Stimulated activated CD8-positive, alpha-beta memory T cell treated with anti-CD3 and anti-CD28 coated beads, Interleukin-15, amount 100 ng/mL, for 4 hours (primary cell): ENCODE measurements at places on chromosomes 7 and 10.

DNA sequence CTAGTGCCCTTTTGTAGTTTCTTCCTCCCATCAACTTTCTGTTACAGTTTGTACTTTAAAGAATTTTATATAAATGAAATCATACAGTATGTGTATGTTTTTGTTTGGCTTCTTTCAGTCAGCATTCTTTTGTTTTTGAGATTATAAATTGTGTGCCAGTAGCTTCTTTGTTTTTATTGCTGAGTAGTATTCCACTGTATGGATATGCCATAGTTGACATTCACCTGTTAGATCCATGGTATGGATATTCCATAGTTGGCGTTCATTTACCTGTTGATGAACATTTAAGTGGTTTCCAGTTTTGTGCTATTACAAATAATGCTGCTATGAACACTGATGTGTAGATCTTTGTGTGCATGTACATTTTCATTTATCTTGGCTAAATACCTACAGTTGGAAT is 70.8 kb upstream of the SYPL1 start:
- DNase-seq: no peak

DNA sequence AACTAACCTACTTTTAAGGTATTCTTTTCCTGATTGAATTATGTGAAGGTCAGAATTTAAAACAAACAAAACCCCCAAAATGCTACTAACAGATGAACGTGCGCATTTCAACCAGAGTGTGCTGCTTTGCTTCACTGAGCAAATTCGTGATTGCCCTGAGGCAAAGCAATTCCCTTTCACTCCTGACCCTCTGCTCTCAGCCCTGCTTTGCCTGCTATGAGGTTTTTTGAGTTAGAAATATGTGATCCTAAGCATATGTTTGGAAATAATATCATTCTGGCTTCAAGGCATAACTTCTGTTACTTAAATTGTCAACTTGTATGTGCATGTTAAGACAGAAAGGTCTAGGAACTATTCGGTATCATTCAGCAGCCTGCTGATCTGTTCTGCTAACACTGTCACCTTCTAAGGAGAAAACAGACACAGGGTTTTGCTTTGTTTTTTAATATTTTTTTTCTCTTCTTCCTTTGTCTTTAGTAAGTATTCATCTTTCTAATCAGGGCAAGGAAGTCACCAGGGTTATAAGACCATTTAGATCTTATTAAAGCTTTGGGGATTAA is 124.2 kb downstream of the GNAT3 start:
- DNase-seq: no peak

- DNase-seq: no peak
Measured at GRCh38 chr10:93417266-93417665, 64.9 kb downstream of the MYOF start.

DNA sequence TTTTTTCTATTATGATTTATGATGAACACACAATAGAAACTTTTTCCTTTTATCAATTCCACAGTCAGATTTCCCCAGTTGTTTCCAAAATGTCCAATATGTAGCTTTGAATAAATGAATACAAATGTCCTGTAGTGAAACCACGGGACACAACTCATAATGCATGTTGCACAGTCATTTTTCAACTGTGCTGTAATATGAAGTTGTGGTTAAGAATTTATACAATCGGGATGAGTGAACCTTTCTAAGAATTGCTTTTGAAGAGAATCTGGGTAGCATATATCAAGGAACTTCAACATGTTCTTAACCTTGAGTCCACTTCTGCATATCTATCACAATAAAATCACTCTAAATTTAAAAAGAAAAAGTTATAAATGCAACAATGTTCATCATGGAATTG is 14.6 kb upstream of the ST7 start:
- no peak for DNase-seq

DNA sequence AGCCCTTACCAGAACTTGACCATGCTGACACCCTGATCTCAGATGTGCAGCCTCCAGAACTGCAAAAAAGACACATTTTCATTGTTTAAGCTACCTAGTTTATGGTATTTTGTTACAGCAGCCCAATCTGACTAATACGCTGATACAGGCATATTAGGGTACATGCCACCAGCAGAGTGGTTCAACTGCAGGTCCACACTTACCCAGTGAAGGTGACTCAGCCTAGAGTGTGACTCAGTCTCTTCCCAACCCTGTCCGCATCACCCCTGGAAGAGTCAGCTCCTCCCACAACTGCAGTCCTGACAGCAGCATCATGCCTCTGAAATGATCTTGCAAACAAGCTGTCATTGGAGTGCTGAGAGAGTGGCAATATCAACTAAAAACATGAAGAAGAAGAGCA is 30.8 kb upstream of the GOT1 start:
- no peak for DNase-seq

- no peak for DNase-seq
Measured at GRCh38 chr7:75608451-75609122, 116.5 kb downstream of the SPDYE5 start.

GRCh38 chr7:47442605-47442865 is 139.4 kb downstream of the TNS3 start:
- no peak for DNase-seq

GRCh38 chr10:36880898-36881297 is 244.5 kb upstream of the ANKRD30A start:
- DNase-seq: no peak

- DNase-seq: no peak
Measured at GRCh38 chr10:99337311-99337811, 8.2 kb downstream of the CNNM1 start.

DNA sequence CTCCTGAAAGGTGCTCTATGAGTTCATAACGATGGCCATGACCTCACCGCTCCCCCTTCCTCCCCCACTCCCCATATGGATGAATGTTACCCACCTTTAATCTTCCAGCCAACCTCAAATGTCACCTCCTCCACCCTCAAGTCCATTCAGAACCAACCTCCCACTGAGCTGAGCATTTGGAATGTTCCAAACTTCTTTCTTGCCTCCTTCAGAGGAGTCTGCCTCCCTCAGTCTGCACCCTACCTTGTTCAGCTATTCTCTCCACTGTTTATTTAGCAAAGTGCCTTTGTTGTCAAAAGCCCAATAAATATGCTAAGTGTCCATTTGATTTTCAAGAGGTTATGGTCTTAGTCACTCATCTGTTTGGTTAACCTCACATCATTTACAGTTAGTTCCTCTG is 22.9 kb upstream of the MTPAP start:
- no peak for DNase-seq
